Psoas muscle (tissue), 8 donors: ENCODE measurements at places on chromosomes 7 and 10. TPM values are rescaled to one million over a fixed set of nuclear protein-coding genes. Genes with fewer than 3 reads are reported as not detected.

Gene FAM25A
- not detected for polyA plus RNA-seq

Gene PRSS37
- not detected for polyA plus RNA-seq

Gene SFTPD
- 0.03 TPM for polyA plus RNA-seq

Gene CDK1
- 1.5 TPM for polyA plus RNA-seq

Gene MEOX2
- polyA plus RNA-seq = 3.1 TPM

DNA sequence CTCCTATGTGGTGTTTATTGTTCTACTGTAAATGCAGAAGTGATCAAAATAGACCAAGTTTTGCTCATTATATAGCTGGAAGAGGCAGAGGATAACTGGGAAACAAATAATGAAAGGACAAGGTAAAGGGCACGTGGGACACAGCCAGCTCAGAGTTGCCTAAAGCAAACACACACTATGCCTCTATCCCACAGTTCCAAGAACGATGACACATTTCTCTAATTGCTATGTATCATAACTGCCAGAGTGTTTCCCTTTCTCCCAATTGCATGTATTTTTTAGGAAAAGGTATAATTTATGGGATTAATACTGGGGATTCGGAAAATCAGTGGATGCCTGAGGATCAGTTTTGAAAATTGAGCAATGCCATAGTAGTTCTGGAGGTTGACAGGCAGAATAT, 49.0 kb downstream of the CCDC71L start:
- DNase-seq = no peak

DNA sequence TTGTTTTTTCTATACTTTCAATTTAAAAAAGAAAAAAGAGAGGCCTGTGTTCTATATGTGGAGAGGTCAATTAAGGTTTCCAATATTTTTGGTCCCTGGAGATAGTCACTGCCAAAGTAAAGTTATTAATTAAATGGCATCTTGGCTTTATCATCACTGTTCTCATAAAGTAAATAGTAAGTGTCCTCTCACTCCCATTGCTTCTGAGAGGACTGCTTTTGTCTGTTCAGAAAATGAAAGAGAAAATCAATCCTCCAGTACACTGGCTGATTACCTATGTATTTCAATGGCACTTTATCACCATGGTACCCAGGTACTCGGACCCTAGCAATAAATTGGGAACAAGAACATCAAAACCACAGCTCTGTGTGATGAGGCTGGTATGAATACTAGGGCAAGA, 94.0 kb downstream of the RNLS start:
- no peak for DNase-seq

- DNase-seq = no peak
Measured at GRCh38 chr7:6482743-6483119, 35.0 kb upstream of the DAGLB start.

GRCh38 chr10:72682638-72683037, 9.3 kb upstream of the MCU start:
- DNase-seq = no peak

- no peak for DNase-seq
Measured at GRCh38 chr10:98400482-98400881, 14.5 kb downstream of the PYROXD2 start.

DNA sequence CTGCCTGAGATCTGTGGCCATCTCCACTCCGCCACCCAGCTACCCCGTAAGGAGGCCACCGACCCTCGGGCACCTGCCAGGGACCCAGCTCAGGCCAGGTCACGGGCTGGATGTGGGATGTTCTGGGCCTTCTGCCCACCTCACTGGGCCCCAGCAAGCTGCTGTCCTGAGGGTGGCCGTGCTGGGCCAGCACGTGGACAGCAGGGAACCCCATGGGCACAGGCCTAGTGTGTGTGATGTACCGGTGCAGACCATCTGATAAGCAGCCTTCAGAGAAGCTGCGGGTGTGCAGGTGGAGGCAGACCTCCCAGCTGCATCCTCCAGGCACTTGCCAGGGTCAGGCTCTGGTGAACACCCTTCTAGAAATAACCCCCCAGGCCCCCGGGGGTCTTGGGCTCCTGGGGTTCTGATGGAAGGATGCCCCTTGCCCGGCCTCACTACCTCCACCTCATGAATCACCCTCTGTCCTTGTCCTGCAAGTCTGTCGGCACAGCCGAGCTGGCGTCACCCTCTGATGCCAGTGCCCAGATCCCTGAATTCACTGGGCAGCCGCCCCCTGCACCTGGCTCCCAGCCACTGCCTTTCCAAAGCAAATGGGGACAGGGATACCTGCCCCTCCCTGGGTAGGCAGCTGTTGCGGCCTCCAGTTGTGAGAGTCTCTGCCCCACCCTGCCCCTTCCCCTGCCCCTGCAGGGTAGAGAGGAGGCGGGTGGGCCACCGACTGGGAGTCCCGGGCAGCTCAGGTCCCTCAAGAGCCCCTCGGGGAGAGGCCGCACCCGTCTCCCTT, 139.8 kb downstream of the FAM53B start:
- DNase-seq = peak; percentile 60

DNA sequence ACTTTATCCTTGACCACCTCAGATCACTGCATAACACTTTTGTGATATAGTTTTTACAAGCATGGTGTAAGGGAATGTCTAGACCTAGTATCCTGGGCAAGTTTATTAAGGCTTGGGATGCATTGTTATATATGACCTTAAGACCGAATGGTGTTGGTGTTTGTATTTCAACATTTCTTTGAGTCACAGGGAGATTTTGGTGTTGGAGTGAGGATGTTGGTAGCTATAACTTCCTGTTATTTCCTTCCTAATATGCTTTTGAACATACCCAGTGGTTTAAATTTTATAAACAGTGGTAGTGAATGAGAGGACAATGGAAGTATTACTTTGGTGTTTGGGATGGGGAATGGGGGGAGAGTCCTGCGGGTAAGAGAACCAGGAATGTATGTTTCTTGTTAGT, 2.6 kb downstream of the EXOC4 start:
- DNase-seq = no peak

GRCh38 chr7:80357530-80357929, 154.3 kb downstream of the GNAT3 start:
- no peak for DNase-seq

- no peak for DNase-seq
Measured at GRCh38 chr10:124573726-124574455, 112.3 kb downstream of the LHPP start.
